ENCODE measurements at places on chromosomes 11 and 22.

- no peak for DNase-seq
Observed at GRCh38 chr11:134625151-134625550, 213.1 kb upstream of the B3GAT1 start.

DNA sequence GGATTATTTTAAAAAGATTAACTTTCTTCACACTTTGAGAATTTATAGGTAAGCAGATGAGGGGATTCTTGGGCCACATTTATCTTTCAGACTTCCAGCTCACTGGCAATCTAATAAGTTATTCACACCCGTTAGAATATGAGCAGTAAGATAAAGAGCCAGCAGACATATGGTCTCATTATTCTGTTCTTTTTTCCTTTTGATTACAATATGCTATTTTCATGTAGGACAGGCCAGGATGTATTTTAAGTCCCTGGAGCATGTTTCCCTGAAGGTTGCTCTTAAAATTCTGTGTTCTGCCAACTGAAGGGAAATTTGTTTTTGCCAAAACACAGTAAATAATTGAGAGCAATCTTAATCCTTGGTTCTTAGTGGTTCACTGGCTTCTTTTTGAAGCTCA is 22.2 kb downstream of the PDHX start:
- no peak for DNase-seq

GRCh38 chr22:46660604-46661201 is 40.5 kb downstream of the GRAMD4 start:
- no peak for DNase-seq

DNA sequence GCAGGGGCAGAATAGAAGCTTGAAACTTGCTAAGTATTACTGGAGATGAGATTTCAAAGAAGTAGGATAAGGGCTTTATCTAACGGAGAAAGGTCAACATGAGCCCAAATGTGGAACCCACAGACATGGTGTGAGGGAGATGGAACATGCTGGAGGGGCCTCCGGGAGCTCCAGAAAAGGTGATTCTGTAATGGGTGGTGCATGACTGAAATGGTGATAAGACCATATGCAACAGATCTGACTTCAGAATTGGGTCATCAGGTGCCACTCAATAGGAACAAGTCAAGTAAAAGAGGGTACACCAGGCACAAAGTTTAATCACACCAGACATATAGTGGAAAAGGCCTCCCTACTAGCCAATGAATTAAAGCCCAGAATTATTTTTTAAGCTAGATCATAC is 7.9 kb upstream of the CEP295 start:
- no peak for DNase-seq

GRCh38 chr11:44862558-44863101 is 88.1 kb downstream of the TP53I11 start:
- DNase-seq = no peak

- no peak for DNase-seq
Observed at GRCh38 chr22:37175414-37176281, 12.4 kb downstream of the C1QTNF6 start.

DNA sequence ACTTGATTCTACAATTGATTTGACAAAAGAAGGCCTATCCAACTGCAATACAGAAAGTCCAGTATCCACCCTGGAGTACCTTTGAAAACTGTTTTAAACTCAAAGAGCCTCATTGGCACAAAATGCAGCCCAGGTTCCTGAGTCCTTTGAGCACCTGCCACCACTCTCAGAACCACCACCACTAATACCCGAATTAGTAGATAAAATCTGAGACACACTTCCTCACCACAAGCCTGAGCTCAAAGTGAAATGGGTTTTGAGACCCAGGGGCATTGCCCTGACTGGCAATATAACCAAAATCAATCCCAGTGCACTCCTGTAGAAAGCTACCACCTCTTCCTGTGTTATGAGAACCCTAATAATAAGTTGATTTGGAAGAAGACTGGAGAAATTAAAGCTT is 215.7 kb downstream of the CSNK2A3 start:
- no peak for DNase-seq

- DNase-seq = no peak
Observed at GRCh38 chr11:76974179-76974891, 59.9 kb upstream of the B3GNT6 start.

DNA sequence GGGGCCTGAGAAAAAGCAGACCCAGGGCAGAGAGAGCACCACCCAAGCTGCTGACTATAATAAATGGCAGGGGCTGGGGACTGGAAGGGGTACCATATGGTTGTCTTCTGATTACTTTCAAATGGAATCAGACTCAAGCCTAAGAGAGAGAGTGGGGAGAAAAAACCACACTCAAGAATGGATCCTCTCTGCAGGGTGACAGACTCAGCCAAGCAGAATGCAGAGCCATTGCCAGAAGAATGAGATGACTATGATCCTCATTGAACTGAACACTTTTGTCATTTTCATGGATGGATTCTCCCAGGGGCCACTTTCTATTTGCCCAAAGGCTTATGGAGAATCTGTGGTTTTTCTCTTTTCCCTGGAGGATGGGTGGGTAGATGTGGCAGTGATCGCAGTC is 8.7 kb downstream of the UBASH3B start:
- DNase-seq = no peak

All from GM12892 (cell line).